ENCODE measurements at places on chromosomes 4 and X.

- DNase-seq: no peak
These were observed 5.3 kb upstream of the CHRNA9 start for GRCh38 chr4:40329805-40330204.

DNA sequence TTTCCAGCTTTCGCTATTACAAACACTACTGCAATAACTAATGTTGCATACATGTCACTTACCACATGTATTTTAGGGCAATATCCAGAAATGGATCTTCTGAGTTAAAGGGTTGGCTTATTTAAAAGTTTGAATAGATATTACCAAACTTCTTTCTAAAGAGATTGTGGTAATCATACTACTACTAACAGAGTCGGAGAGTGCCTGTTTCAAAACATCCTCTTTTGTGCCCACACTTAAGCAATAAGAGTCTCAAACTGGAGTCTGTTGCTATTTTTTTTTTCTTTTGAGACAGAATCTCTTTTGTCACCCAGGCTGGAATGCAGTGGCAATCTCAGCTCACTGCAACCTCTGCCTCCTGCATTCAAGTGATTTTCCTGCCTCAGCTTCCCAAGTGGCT is 35.8 kb downstream of the FGFBP1 start:
- no peak for DNase-seq

DNA sequence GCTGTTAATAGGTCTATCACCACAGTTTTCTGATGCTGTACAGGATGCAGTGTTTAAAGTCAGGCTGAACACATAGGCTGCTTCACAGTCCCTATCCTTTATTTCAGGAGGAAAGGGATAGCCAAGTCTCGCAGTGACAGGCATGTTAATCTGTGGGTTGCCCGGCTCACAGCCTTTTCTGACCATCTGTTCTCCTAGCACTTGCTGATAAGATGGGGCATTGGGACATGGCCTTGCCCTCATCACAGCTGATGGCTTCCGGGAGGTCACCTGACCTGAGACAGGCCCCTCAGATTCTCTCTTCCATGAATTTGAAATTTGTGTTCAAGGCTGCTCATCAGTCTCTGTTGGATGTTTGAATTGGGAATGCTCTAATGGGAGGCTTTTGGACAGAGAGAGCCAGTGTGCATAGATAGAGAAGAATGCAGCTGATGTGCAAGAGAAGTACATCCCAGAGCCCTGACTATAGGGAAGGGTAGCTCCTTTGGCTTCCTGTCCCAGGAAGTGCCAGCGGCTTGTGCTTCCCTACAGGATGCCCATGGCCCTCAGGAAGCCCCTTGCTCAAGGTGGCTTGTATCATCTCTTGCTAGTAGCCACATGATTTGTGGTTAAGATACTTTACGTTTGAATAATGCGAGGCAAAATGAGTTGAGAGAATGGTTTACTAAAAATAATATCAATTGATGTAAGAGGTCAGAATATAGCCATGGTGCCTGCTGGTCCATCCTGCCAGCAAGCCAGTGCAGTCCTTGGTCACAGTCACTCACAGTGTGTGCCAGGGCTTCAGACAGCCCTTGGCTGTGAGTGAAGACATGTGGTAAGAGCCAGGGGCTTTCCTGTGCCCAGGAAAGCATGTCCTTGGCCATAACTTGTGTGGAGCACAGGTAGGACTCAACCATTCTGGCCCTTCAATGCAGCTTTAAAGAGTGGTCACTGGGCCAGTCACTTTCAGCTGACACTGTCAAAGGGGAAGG is 88.6 kb downstream of the TSPAN7 start:
- DNase-seq: no peak

DNA sequence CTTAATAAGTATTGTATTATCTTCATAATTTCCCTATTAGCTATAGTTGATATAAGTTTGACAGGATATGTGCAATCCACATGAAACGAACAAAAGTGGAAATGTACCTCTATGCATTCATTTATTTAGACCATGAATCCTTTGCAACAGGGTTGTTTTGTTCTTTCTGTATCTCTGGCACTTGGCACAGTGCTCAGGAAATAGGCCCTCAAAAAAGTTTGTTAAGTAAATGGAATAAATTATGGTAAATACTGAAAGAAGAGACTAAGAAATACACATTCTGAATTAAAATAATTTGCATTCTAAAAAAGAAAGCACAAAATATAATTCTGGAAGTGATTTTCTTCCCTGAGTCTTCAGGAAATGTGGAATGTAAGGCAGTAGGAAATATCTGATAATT is 39.3 kb downstream of the TAPT1 start:
- DNase-seq: no peak

DNA sequence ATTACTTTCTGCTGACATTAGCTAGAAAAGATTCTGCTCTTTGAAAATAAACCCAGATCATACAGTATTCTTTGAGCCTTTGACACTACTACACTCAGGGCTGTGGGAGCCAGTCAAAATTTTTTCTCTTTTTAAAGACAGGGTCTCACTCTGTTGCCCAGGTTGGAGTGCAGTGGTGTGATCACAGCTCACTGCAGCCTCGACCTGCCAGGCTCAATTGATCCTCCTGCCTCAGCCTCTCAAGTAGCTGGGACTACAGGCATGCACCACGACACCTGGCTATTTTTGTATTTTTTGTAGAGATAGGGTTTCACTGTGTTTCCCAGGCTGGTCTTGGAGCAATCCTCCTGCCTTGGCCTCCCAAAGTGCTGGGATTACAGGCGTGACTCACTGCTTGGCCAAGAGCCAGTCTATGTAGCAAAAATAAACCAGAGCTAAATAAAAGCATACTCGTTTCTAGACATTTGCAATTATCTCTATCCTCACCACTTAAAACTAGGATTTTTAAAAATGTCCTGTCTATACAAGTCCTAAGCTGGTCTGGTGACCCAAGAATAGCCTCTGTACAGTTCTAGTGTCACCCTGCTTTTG is 43.2 kb downstream of the AKAP4 start:
- no peak for DNase-seq

DNA sequence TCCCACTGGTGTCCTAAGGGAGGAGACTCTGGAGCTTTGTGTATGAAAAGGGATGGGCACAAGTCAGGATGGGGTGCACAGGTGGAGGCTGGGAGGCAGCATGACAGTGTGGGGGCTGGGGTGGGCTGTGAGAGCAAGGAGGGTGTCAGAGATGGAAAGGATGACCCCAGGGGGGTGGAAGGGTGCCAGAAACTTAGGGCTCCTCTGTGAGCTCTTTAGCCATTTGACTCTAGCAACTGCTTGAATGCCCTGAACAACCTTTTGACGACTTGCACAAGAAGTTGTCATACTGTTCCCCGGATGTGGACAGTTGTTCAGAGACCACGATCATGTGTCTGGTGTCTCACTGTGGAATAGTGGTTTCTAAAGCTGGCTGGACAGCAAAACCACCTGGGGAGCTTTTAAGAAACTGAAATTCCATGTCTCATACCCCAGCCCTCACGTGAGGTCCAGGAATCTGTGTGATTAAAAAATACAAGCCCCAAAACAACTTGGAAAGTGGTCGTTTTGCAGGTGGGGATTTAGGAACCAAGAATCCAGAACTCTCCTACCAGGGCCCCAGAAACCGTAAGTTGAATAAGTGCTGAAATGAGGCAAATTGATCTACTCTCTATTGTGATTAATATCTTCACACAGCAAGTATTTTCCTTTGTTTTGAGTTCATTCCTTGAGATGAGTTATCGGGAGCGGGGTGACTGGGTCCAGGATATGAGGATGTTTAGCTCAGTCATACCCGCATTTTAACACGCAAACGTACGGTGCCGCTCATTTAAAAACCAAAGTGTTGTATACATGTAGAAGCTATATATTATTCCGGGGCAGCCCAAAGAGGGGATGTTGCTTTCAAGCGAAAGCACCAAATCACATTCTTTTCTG is 3.4 kb downstream of the RHOH start:
- no peak for DNase-seq

Data from stimulated activated CD4-positive, alpha-beta T cell treated with anti-CD3 and anti-CD28 coated beads, Interleukin-1b, Interleukin-23, amount 100 ng/mL, for 1 hour (primary cell).